ENCODE measurements at places on chromosomes 7 and 10.

- no peak for DNase-seq
Observed at GRCh38 chr10:118213436-118213835, 128.7 kb downstream of the FAM204A start.

DNA sequence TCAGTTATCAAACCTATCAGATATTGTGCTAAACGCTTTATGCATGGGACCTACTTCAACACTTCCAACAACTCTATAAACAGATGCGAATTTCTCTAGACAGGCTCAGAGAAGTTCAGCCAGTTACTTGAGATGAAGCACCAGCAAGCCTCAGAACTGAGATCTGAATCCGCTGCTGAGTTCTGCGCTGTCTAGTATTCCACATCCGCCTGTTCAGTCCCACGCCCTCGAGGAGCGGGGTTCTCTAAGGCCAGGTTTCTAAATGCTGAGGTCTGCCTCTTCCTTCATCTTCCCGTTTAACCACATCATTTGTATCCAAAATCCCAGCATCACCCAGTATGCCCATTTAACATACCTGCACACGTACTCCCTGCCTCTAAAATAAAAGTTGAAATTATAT, 297.8 kb upstream of the ZNF32 start:
- DNase-seq: no peak

DNA sequence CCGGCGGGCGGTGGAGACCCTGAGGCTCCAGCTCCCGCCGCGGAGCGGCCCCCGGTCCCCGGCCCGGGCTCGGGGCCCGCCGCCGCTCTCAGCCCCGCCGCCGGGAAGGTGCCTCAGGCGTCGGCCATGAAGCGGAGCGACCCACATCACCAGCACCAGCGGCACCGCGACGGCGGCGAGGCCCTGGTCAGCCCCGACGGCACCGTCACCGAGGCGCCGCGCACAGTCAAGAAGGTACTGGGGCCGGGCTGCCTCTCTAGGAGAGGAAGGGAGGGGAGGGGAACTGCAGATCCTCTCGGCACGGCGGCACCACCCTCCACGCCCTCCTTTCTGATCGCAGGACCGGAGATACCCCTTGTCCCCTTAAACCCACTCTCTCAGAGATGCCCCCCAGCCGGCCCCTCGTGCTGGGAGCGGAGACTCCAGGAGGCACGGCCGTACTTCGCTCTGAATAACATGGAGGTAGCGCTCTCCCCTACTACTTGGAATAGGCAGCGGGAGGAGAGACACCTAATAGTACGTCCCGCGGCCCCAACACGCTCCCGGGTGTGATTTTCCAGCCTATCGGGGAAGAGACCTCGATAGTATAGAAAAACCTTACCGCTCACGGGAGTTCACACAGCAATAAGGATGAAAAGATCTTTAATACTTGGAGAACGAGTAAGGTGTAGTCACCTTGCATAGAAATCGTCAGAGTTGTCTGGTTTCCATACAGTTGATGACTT, 538 bp downstream of the AHCYL2 start:
- no peak for DNase-seq

DNA sequence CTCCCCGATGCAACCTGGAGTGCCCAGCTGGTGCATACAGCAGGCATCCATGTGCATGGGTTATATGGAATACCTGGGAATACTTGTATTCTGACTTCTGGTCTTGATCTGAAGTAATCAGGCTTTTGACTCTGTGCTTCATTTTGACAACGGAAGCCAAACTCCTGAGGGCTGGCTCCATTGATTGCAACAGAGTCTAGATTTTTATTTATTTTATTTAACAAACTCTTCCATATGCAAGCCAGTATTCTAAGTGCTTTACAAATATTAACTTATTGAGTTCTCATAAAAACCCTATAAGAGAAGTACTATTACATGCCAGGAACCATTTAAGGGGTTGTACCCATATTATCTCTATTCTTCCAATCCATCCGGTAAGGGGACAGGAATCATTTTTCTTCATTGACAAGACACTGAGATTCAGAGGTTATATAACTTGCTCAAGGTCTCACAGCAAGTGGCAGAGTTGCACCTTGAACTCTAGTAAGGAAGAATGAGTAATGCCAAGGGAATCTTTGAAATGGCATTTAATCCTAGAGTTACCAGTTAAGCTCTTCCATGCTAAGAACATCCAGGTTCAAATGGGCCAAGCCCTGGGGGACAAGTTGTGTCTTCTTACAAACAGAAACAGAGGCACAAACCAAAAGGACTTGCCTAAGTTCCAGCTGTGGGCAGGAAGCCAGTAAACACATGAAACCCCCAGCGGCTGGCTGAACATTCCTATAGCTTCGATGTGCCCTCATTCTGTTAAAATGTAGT, 241.0 kb downstream of the WDR11 start:
- no peak for DNase-seq

DNA sequence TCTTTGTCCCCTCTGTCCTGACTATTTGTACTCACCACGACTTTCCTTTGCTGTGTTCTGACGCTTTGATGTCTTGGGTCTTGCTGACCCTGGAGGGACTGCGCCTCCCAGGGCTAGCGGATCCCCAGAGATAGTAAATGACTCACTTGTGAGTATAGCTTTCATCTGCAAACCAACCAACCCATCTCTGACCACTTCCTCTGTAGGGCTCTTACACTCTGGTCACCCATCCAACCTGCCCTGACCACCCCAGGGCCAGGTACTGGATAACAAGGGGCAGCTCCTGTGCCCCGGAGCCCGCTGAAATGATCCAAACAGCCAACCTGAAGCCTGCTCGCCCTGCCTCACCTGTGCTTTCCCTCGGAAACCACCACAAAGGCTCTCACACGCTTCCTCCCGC, 125.2 kb upstream of the CARD11 start:
- DNase-seq: no peak

DNA sequence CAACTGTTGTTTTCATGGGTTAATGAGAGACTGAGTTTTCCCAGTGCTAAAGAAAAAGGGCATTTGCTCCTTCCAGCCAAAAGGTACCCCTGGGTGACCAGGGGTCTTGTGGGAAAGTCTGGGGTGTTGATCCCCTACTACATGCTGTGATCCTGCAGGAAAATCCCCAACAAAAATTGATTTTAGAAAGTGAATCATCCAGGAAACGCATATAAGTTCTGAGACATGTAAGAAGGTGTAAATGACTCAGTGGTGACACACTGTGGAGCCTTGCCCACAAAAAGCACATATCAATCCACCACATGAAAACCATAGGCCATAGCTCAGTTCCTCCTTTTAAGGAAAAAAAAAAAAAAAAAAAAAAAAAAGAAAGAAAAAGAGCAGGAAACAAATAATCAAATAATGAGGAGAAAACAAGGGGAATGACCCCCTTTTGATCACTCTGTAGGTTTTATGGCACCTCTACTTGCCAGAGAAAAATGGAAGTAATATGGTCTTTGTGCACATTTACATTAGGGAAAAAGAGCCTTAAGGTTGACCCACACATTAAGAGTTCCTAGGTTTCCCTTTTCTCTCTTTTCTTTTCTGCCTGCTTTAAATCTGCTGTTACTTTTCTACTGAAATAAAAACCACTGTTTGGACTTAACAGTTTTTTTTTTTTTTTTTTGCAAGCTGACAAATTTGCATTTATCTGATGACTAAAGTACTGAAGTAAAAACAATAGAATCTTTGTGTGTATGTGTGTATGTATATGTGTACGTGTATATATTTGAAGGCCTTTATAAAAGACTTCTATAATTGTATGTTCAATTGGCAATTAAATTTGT, 386.0 kb downstream of the KIF20B start:
- DNase-seq: peak; percentile 68

DNA sequence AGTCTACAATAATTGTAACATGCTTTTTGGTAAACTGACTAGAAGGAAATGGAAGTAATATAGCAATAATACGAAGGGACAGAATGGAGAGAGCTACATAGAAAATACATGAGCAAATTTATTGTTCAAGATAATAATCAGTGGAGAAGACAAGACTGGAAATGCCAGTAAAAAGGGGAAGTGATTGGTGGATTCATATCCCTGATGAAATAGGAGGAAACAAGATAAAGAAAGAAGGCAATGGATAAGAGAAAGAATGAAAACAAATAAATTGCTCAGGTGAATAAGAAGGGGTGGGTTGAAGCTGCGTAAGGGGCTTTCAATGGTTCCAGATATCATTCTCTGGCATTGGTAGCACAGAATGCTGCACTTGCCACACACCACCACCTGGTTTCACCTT, 135.9 kb downstream of the LRRN3 start:
- DNase-seq: no peak

DNA sequence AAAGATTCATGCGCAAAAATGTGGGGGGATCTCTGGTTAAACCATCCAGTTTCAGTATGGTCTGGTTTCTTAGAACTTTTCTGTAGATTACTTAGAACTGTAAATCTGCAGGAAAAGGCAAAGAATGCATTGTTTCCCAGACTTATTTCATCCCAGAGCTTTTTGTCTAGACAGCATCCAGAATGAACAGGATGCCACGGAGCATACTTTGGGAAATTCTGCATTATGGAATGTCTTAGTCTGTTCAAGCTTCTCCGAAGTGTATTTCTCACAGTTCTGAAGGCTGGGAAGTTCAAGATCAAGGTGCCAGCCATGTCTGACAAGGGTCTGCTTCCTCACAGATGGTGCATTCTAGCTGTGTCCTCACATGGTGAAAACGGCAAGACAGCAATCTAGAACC, 136.3 kb downstream of the INHBA start:
- DNase-seq: no peak

DNA sequence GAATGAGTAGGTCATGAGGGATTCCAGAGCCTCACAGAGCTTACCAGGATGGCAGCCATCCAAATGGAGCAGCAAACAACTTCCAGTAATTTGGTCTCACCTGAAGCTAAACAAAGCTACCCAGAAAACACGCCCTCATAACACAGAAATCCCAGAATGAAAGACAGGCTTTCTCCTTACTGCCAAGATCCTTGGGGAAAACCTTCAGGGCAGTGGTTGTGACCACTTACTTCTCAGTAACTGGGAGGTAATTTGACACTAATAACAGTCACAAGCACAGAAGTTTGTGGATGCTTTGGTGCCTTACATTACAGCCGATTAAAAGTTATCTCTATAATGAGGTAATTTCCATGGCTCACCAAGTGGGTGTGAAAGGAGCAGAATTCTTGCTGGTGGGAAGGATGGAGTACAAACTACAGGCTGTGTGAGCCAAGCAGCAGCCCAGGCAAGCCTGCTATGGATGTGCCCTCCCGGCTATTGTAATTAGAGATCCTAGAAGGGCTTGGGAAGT, 10.4 kb downstream of the WDR91 start:
- no peak for DNase-seq

DNA sequence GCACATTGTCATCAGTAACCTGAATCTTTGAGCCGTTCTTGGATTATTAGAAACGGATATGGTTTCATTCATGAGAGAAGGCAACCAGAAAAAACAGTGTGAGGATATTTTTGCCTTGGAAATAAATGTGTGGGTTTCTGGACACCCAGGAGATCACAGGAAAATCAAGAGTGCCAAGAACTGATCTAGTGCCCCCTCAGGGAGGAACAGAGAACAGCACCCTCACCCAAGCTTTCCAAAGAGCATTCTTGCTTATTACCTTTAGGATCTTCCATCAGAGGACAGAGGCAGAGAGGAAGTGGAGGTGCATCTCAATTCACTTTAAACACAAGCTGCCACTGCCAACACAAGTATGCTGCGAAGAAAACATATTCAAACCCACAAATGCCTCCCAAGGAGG, 851.5 kb upstream of the COBL start:
- DNase-seq: no peak

DNA sequence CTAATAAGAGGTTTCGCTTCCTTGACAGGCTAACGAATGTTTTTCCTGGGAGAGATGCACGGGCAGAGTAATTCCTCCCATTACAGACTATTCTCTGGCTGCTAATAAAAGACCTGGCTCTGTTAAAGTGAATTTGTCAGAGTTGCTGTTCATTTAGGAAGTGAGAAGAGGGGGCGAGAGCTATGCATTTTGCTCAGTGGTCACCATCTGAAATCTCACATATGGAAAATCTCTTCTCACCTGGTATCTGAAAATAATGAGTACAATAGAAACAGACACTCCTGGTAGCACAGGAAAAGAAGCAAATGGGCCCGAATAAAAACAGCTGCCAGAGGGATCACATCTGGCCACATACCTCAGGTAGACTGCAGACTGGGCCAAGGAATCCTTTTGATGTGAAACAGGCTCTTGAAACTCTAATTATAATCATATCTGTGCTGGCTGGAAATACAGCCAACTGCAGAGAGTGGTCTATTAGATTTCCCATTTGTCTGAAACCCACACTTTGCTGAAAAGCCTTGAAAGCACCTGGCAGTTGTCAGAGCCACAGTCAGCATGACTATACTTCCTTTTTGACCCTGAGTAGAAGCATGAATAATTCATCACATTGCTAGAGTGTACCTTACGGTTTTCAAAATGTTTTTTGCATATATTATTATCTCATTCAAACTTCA, 33.6 kb downstream of the AOAH start:
- DNase-seq: no peak

DNA sequence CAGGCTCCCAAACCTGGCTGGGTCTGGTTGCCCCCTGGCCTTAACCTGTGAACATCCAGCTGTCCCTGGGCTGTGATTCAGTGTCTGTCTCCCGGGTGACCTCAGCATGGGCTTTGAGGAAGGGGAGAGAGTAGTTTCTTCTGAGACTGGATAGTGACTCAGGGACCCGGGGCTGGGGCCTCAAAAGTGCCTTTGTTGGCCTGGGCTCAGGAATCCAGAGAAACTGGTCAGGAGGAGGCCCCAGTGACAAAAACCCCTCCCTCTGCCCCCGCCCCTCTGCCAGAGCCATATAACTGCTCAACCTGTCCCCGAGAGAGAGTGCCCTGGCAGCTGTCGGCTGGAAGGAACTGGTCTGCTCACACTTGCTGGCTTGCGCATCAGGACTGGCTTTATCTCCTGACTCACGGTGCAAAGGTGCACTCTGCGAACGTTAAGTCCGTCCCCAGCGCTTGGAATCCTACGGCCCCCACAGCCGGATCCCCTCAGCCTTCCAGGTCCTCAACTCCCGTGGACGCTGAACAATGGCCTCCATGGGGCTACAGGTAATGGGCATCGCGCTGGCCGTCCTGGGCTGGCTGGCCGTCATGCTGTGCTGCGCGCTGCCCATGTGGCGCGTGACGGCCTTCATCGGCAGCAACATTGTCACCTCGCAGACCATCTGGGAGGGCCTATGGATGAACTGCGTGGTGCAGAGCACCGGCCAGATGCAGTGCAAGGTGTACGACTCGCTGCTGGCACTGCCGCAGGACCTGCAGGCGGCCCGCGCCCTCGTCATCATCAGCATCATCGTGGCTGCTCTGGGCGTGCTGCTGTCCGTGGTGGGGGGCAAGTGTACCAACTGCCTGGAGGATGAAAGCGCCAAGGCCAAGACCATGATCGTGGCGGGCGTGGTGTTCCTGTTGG, at the start of gene CLDN4:
CLDN4 (plus strand) TSS at position 316 of the 903 bp plus-strand sequence; CDS start at position 522, 206 bp downstream.
- no peak for DNase-seq
